Tibial nerve (tissue), 4 donors: ENCODE measurements at places on chromosomes 2 and 18. TPM values are rescaled to one million over a fixed set of nuclear protein-coding genes. Genes with fewer than 3 reads are reported as not detected.

- no peaks in the 10 kb centered on the region for H3K4me1 ChIP-seq
- H3K27ac ChIP-seq = no peak overlapping the region
- H3K36me3 ChIP-seq = no peaks in the 10 kb centered on the region
Measured at GRCh38 chr2:99183025-99183424, 2.0 kb downstream of the MRPL30 start.

GRCh38 chr2:131094463-131095281, 1.4 kb upstream of the FAM168B start:
- peaks cover 16% of the 10 kb centered on the region for H3K36me3 ChIP-seq
- no peak overlapping the region for H3K4me3 ChIP-seq
- no peak for DNase-seq
- H3K27ac ChIP-seq = no peak overlapping the region

- H3K36me3 ChIP-seq = no peaks in the 10 kb centered on the region
- H3K27ac ChIP-seq = no peak overlapping the region
- no peaks in the 10 kb centered on the region for H3K27me3 ChIP-seq
- no peaks in the 10 kb centered on the region for H3K4me1 ChIP-seq
- DNase-seq = no peak
Measured at GRCh38 chr2:44902217-44903137, 39.0 kb upstream of the SIX3 start.

DNA sequence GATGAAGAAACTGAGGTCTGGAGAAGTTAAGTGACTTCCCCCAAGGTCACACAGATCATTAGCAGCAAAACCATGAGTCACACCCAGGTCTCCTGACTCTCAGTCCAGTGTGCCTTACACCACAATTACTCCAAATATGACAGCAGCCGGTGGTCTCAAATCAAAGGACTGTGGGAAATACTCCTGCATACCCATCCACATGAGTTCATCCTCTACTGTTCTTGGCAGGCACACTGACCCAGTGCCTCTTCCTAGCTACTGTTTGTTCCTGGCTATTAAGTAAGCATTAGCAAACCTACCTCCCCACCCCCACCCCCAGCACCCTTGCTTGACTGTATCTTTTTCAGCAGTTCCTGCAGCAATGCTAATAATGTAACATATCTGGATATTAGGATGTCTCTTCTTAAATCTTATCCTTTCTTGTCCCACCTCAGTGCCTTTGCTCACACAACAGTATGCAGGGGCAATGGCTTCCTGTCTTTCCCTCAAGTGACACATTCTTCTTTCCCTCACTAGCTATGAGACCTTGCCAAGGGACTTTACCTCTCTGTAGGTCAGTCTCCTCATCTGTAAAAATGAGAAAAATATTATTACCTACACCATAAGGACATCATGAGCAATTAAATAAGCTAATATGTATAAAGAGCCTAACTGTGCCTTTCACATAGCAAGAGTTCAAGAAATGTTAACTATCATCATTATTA, 46.2 kb downstream of the FAM98A start:
- DNase-seq = no peak
- H3K36me3 ChIP-seq = no peaks in the 10 kb centered on the region
- H3K4me3 ChIP-seq = no peak overlapping the region
- no peak overlapping the region for H3K27ac ChIP-seq
- peaks cover 3% of the 10 kb centered on the region for H3K4me1 ChIP-seq

DNA sequence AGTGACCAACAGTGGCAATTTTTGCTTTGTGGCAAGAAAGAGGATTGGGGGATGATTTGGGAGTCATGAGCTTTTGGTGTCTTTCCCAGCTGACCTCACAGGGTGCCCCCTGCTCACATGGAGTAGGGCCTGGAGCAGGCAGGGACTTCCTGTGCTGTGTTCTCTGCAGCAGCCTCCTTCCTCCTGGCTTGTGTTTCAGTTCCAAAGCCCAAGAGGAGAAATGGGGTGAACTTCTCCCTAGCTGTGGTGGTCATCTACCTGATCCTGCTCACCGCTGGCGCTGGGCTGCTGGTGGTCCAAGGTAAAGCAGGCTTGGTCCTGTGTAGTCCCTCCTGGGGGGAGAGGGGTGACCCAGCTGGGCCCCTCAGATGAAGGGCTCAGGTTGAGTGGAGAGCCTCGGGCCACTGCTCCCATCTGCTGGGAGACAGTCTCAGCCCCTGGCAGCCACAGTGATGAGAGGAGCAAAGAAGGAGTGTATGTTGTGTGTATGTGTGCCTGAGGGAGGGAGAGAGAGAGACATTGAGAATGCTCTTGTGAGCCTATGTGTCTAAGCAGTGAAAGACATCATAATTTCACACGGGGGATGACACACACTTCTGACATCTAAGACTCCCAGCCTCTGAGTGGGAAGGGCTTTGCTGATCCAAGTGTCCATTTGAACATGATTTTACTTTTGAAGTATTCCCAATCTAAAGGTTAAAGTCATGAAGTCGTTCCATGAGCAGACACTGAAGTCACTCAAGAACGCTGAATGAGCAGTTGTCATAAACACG, 27.2 kb downstream of the MARCO start:
- no peak overlapping the region for H3K4me3 ChIP-seq
- no peak for DNase-seq
- no peaks in the 10 kb centered on the region for H3K36me3 ChIP-seq

- peak overlapping the region; percentile 66 for H3K27ac ChIP-seq
- peaks cover 21% of the 10 kb centered on the region for H3K4me1 ChIP-seq
- no peak overlapping the region for H3K4me3 ChIP-seq
- peak; percentile 92 for DNase-seq
- H3K27me3 ChIP-seq = no peaks in the 10 kb centered on the region
- no peaks in the 10 kb centered on the region for H3K36me3 ChIP-seq
Measured at GRCh38 chr2:102050854-102051391, 59.2 kb downstream of the IL1R2 start.

GRCh38 chr2:183113630-183114029, 10.6 kb upstream of the NUP35 start:
- DNase-seq = no peak
- H3K27ac ChIP-seq = no peak overlapping the region
- H3K27me3 ChIP-seq = no peaks in the 10 kb centered on the region
- no peaks in the 10 kb centered on the region for H3K36me3 ChIP-seq

DNA sequence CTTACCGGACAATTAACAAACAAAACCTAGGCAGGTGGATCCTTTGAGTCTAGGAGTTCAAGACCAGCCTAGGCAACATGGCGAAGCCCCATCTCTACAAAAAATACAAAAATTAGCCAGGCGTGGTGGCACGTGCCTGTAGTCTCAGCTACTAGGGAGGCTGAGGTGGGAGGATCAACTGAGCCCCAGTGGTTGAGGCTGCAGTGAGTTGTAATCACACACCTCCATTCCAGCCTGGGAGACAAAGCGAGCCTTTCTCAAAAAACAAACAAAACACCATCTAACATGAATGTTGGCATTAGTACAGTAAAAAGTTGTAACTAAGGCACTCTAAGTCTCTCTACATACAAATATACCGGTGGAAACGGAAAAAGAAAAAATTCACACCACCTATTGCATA, 5.3 kb downstream of the SP3 start:
- DNase-seq = no peak
- peaks cover 65% of the 10 kb centered on the region for H3K4me1 ChIP-seq
- peaks cover 10% of the 10 kb centered on the region for H3K36me3 ChIP-seq
- no peaks in the 10 kb centered on the region for H3K27me3 ChIP-seq
- H3K4me3 ChIP-seq = no peak overlapping the region

- no peak for DNase-seq
- no peaks in the 10 kb centered on the region for H3K4me1 ChIP-seq
- no peaks in the 10 kb centered on the region for H3K36me3 ChIP-seq
- no peak overlapping the region for H3K4me3 ChIP-seq
- no peaks in the 10 kb centered on the region for H3K27me3 ChIP-seq
Measured at GRCh38 chr18:12741351-12741750, 38.5 kb downstream of the PSMG2 start.

- no peaks in the 10 kb centered on the region for H3K27me3 ChIP-seq
- DNase-seq = peak; percentile 72
- H3K36me3 ChIP-seq = no peaks in the 10 kb centered on the region
- H3K4me1 ChIP-seq = no peaks in the 10 kb centered on the region
- H3K4me3 ChIP-seq = no peak overlapping the region
Measured at GRCh38 chr2:105455488-105456003, 56.7 kb upstream of the FHL2 start.

The C2orf80 gene
- total RNA-seq = not detected

The ARHGAP25 gene
- total RNA-seq = 4.8 TPM
